NCI-H2227 treated with DMSO at 0.1 percent for 48 hours (cell line): ENCODE measurements at places on chromosomes 2 and 18.

- peak; percentile 5 for DNase-seq
Observed at GRCh38 chr18:5630057-5630899, 86.5 kb upstream of the EPB41L3 start.

DNA sequence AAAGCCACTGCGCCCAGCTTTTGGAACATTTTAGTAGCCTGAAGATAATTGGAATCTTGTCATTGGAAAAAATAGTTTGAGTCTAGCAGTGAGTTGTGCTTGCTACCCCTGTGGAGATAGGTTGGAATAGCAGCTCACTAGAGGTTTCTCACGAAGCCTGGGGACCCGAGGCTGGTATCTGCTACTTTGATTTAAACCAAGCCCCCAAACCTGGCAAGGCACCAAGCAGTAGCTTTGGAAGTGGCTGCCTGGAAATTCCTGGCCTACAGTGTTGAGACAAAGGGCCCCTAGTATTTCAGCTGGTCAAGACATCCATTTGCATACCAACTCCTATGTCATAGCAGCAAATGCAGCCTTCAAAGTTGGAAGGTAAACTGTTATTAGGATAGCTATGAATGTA lies 42.1 kb downstream of the NOP58 start:
- DNase-seq: no peak

- DNase-seq: no peak
Observed at GRCh38 chr2:8452296-8452695, 229.6 kb upstream of the ID2 start.

DNA sequence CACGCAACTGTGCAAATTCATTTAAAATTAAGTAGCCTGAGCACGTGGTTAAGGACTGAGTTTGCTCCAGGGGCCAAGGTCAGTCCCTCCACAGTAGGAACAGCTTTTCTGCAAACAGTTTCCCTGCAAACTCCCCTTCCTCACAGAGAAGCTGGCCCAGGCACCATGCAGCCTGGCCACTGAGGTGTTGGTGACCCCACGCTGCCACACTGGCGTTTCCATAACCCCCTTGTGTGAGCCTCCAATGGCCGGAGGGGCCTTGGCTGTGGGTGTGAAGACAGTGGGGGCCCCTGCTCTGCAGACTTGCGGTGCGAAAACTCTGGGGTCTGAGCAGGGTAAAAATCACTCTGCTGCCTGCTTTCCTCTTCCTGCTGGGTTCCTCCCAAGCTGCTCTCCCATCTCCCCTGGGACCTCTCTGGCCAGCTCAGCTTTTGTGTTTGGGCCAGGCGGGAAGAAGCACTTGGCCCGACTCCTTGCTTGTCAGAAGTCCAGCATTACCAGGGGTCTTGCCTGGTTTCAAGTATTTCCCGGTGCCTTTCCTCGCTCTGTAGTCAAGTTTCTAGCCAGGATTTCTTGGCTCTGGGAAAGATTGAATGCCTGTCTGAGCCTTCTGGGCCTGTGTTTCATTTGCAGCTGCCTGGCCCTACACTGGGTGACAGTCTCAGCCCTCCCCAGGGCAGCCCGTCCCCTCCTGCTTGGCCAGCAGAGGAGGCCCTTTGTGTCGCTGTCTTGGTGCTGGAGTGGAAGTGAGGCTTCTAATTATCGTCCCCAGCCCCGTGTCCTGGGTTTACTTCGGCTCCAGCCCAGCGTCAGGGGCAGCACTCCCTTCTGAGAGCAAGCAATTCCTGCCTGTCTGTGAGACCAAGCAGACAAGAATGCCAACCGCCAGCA lies 131.4 kb upstream of the SLC1A4 start:
- DNase-seq: no peak
